ENCODE measurements at places on chromosomes 1 and 21.

- DNase-seq, result no peak
Measured at GRCh38 chr21:34553151-34553952, 41.3 kb upstream of the KCNE1 start.

- DNase-seq, result no peak
Measured at GRCh38 chr1:73662526-73662925, 535.5 kb downstream of the LRRIQ3 start.

GRCh38 chr1:90000934-90001676 lies 6.2 kb downstream of the ZNF326 start:
- DNase-seq, result no peak

GRCh38 chr1:26378088-26378878 lies 5.7 kb upstream of the ZNF683 start:
- DNase-seq, result peak; percentile 83

- DNase-seq, result no peak
Measured at GRCh38 chr21:41809891-41810596, 43.2 kb upstream of the RIPK4 start.

- no peak for DNase-seq
Measured at GRCh38 chr1:3442901-3443300, 11.6 kb upstream of the ARHGEF16 start.

- no peak for DNase-seq
Measured at GRCh38 chr1:228073857-228074545, 8.5 kb upstream of the ARF1 start.

DNA sequence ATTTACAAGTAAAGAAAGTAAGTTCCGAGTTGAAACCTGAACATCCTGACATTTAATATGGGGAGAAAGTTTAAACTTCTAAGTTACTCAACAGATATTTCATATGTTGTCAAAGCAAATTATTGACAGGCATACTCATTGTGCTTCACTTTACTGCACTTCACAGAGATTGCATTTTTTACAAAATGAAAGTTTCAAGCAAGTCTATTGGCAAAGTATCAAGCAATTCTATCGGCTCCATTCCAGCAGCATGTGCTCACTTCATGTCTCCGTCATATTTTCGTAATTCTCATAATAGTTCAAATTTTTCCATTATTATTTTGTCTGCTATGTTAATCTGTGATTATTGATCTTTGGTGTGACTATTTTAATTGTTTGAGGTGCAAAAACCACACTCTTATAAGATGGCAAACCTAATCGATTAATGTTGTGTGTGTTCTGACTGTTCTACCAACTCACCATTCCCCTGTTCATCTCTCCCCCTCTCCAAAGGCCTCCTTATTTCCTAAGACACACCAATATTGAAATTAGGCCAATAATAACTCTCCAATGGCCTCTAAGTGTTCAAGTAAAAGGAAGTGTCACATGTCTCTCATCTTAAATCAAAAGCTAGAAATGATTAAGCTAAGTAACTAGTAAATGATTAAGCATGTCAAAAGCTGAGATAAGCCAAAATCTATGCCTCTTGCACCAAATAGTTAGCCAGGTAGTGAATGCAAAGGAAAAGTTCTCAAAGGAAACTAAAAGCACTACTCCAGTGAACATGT lies 68.2 kb upstream of the BCL9 start:
- no peak for DNase-seq

GRCh38 chr1:231938711-231939110 lies 312.1 kb downstream of the DISC1 start:
- no peak for DNase-seq

DNA sequence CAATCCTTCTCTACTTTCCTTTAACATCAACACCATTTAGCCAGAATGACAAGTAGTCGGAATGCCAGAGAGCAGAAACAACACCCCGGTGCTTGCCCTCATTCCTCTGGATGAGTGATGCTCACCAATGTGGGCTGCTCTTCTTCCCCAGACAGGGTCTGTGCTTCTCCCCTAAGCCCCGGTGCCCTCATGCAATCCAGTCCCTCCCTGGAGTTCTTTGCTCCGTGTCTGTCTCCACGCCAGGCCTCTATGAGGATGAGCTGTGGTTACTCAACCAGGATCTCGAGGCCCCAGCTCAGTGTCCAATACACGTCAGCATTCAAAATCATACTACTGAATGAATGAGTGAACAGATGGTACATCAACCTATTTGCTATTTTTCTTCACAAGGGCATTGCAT lies 29.7 kb upstream of the PDE9A start:
- no peak for DNase-seq

- no peak for DNase-seq
Measured at GRCh38 chr1:236083650-236084385, 18.9 kb upstream of the NID1 start.

GRCh38 chr1:187938092-187938491 lies 1109.3 kb downstream of the PLA2G4A start:
- no peak for DNase-seq
